AG08395 (cell line): ENCODE measurements at places on chromosomes 11 and 22.

DNA sequence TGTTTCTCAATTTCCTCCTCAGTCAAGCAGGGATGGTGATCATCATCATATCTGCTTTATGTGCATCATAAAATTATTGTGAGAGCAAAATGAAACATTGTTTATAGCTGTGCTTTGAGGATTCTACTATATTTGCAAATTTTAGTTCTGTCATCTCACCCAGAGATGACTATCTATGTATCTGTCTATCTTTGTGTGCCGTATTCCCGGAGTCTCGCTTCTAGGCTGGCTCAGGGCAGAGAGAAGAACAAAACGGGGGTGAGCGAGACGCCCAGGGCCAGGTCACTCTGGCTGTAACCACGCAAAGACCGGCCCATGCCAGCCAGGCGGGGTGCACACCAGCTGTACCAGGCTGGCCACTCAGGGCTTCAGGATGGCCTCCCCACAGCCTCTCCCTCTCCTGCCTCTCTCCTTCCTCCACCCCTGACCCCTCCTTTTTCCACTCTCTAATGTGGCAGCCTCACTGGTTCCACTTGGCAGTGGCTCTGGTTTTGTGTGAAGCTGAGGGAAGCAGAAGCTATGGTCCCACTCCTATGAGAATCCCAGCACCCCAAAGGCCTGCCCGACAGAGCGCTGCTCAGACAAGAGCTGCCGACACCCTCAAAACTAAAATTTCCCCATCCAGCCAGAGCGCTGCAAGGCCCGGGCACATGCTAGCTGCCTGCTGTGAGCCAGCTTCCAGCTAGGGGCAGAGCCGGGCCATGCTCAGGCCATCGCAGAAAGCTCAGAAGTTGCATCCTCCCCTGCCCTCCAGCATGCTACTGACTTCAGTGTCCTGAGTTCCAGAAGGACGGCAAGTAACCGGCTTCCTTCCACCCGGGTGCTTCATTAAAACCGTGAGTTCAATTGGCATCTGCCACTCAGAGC lies 139.5 kb upstream of the TBCEL start:
- DNase-seq: no peak

DNA sequence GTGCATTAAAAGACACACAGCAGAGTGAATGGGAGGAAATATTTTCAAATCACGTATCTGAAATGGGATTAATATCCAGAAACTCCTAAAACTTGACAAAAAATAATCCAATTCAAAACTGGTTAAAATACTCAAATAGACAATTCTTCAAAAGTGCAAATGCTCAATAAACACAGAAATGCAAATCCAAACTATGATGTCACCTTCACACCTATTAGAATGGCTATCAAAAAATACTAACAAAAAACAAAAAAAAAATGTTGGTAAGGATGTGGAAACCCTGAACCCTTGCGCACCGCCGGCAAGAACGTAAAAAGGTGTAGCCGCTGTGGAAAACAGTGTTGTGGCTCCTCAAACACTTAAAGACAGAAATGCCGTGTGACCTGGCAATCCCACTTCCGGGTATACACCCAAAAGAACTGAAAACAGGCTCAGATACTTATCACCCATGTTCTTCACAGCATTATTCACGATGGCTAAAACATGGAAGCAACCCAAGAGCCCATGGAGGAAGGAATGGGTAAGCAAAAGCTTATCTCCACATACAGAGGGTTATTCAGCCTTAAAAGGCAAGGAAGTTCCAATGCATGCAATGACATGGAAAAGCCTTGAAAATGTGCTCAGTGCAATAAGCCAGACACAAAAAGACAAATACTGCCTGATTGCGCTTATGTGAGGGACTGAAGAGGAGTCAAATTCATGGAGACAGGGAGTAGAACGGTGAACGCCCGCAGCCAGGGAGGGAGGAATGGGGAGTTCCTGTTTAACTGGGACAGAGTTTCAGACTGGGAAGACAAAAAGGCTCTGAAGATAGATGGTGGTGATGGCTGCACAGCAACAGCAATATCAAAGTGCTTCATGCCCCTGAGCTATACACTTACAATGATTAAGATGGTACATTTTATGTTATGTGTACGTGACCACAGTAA lies 19.6 kb downstream of the BRD1 start:
- DNase-seq: no peak

- DNase-seq: no peak
Observed at GRCh38 chr11:69508974-69509373, 27.5 kb downstream of the LINC01488 start.

DNA sequence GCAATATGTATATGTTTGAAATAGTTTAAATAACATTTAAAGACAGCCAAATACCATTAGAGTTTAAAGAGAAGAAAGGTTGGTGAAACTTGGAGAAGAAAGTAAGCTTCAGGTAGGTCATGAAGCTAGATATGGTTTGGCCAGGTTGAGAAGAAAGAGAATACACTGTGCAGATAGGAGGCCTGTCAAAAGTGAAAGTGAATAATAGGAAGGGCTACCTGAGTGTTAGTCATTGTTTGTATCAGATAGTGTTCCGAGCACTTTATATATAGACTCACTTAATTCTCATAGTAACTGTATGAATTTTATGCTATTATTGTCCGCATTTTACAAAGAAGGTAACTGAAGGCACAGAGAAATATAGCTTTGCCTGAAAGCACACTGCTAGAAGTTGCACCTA lies 56.9 kb downstream of the USP47 start:
- DNase-seq: no peak

DNA sequence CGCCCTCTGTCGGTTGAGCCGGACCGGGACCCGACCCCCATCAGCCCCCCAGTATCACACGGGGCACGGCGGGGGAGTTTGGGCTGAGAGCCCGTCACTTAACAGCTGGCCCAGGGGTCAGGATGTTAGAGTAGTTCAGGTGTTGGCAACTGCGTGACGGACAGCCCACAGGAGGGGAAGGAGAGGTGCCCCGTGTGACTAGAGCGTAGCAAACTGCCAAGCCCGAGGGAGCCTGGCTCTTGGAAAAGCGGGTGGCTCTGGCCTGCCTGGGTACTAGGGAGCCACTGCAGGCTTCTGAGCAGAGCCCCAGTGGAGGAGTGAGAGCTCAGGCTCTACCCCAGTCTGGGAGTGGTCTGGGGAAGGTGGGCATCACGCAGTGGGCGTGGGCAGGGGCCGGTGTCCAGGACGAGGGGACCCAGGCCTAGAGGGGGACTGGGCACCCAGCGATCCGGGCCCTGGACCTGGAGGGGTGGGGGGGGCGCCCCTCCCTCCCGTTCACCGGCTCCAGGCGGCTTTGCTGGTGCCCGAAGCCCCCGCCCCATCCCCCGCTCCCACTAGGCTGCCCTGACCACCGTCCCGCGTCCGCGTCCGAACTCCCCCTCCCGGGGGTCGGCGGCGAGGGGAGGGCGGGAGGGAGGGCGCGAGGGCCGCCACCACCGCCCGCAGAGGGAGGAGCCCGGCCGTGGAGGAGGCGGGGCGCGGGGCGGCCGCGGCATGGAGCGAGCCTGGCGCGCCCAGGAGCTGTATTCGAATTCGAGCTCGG lies 24.4 kb downstream of the SHANK3 start:
- DNase-seq: peak; percentile 70

- no peak for DNase-seq
Observed at GRCh38 chr11:28956446-28956845, 848.3 kb downstream of the METTL15 start.

GRCh38 chr22:29310065-29310862 lies 3.8 kb downstream of the GAS2L1 start:
- no peak for DNase-seq

- no peak for DNase-seq
Observed at GRCh38 chr11:19779740-19780139, 67.1 kb downstream of the NAV2 start.

GRCh38 chr11:9109858-9110731 lies 18.7 kb upstream of the SCUBE2 start:
- DNase-seq: no peak

DNA sequence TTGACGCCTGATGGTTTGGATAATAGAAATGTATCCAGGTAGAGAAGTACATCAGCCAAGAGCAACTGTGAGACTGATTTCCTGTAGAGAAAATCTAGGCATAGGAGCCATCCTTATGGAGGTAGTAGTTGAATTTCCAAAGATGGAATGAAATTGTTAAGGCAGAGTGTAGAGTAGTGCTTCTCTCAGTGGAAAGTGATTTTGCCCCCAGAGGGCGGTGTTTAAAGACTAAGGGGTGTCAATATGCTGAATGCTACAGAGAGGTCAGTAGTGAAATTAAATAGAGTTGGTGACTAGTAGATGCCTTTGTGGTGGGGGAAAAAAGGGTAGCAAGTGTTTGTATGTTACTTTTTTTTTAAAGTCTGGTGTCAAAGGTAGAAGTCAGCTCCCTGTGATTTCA lies 54.5 kb downstream of the TRIM44 start:
- no peak for DNase-seq

DNA sequence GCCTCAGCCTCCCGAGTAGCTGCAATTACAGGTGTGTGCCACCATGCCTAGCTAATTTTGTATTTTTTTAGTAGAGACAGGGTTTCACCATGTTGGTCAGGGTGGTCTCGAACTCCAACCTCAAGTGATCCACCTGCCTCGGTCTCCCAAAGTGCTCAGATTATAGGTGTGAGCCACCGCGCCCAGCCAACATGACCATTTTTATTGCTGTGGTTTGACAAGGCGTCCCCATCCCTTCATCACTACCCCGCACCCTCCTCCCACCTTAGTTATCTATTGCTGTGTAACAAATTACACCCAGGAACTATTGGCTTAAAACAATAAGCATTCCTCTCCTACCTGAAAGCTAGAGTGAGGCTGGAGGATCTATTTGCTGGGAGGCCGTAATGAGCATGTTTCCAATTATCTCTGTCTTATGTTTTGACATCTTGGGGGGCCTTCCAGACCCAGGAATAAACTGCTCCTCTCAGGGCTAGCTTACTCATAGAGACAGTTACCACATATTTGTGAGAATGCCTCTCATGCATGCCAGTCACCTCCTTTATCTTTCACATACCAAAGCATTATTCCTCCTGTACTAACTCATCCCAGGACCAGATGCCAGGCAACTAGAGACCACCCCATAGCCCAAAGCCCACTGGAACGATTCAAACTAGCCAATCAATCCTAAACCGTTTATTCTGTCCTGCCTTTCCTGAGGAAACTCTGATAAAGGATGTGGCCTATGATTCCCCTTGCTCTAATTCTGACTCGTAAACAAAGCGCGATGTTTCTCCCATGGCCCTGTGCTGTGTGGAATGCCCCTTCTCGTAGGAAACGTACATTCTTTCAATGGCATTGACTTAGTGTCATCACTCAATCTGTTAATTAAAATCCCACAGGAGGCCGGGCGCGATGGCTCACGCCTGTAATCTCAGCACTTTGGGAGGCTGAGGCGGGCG lies 19.4 kb downstream of the SNU13 start:
- DNase-seq: peak; percentile 59

- no peak for DNase-seq
Observed at GRCh38 chr11:117390743-117391142, 63.1 kb downstream of the CEP164 start.

- DNase-seq: peak; percentile 90
Observed at GRCh38 chr11:69460540-69461257, 20.8 kb upstream of the LINC01488 start.

GRCh38 chr11:133957900-133958299 lies 1.1 kb upstream of the IGSF9B start:
- no peak for DNase-seq
